SHP77 treated with DMSO at 0.1 percent for 48 hours (cell line): ENCODE measurements at places on chromosomes 12 and 14.
A peak's percentile ranks its signal among the peaks of the same experiment; 100 is the strongest.

- DNase-seq, result no peak
Observed at GRCh38 chr14:30267141-30267540, 291.8 kb upstream of the G2E3 start.

DNA sequence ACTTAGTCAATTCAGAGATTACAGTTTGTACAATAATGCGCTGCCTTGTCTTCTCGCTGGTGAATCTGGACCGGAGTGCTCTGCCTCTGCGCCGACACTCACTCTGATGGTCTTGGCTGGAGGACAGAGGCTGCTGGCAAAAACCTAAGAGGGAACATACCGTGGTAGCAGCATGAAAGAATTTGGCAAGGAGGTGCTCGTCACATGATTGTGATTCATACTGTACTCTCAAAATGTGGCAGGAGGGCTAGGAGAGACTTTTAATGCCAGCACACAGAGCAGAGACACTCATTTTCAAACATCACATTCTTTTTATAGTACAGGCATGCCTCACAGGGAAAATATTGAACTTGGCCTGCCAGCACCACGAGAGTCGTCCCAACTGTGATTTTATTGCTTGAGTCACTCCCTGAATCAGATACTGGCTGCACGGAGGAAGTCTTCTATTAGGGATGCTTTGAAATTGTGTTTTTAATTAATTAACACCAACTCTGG lies 67.8 kb downstream of the HMGA2 start:
- DNase-seq, result no peak

DNA sequence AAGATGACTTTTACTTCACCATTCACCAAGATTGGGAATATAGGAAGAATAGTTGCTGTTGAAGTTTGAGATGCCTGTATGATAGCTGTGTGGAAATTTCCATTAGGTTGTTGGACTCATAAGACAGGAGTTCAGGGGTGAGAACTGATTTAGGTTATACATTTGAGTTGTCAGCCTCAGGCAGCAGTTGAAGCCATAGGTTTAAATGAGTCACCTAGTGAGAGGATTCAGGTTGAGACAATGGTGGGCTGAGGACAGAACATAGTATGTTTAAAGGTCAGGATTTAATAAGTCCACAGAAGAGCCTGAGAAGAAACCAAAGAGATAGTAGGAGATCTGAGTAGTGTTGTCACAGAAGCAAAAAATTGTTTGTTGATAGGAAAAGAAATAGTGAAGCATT lies 63.6 kb upstream of the MON2 start:
- no peak for DNase-seq

- DNase-seq, result no peak
Observed at GRCh38 chr12:89181271-89181920, 170.9 kb downstream of the DUSP6 start.

GRCh38 chr12:120211904-120212283 lies 11.0 kb upstream of the RPLP0 start:
- DNase-seq, result no peak

DNA sequence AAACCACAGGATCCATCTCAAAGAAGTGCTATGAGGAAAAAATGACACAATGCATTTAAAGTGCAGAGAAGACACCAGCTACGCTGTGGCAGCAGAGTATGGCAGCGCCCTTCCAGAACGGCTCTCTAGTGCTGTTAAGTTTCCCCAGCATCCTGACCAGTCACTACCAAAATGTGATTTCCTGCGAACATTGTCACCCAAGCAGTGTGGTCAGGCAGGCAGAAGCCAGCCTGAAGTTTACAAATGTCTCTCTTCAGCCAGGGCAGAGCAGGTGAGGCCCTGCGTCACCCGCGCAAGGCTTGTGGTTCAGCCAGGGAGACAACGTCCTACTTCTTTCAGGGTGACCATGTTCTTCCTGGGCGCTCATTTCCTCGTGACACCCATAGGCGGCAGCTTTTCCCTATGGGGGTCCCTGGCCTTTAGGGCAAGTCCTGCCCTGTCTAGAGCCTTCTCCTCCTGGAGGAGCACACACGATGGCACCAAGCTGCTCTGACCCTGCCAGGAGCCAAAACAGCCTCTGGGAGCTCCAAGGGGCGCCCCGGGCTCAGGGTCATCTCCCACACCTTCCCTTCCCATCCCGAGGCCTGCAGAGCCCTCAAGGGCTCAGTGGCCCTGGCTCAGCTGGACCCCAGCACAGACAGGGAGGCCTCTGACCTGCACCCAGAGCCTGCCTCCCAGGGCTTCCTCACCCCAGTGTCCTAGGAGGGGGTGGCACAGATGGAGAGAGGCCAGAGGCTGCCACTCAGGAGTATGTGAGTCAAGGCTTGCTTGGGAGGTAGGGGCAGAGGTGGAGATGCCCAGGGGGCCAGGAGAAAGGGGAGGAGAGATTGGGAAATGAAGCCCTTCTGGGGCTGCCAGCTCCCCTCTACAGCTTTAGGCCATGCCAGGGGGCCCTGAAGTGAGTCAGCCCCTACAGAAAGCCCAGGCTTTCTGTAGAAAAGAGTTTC lies 41.9 kb downstream of the PSMA6 start:
- DNase-seq, result peak; percentile 46
